ENCODE measurements at places on chromosomes 11 and 22.

DNA sequence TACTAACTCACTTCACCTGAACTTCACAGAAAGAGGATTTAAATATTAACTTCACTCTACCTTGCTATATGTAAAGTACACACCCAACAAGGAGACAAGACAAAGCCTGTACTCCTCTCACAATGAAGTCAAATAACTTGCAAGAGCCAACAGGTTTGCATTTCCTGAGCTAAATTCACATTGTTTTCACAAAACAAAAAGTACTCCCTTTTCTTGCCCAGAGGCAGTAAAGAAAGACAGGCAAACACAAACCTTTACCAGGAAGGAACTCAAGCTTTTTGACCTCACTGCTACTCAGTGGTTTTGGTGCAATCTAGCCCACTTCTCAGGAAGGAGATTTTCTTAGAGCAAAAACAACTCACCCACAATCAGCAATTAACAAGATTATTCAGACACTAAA, 15.7 kb downstream of the USP28 start:
- no peak for DNase-seq

DNA sequence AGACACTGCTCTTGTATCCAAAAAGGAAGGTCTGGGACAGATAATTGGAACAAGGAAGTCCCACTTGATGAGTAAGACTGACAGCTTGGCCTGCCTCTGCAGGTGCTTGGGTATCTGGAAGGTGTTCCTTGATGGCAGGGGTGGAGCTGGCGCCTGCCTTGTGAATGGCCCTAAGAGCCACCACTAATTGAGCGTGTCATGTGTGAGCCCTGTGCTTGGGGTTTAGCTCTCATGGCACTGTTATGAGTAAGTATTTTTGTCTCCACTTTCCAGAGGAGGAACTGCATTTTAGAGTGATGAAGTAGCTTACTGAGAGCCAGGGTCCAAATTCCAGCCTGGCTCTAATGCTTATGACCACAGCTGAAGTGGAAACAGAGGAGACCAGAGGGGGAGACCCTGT, 71.2 kb upstream of the NECTIN1 start:
- peak; percentile 27 for DNase-seq

GRCh38 chr11:30683176-30683575, 97.0 kb upstream of the MPPED2 start:
- no peak for DNase-seq

- DNase-seq = no peak
These were observed 32.0 kb downstream of the CD82 start for GRCh38 chr11:44597358-44598012.

- DNase-seq = no peak
These were observed 1.6 kb upstream of the MSANTD2 start for GRCh38 chr11:124801636-124802312.

- DNase-seq = peak; percentile 51
These were observed 191.9 kb downstream of the SWAP70 start for GRCh38 chr11:9855579-9856287.

GRCh38 chr22:32042924-32043323, at the start of gene SLC5A1:
Gene SLC5A1, plus strand, starts transcription at chr22:32043261. Its CDS starts 21 bp downstream, at chr22:32043282.
- DNase-seq = peak; percentile 33

DNA sequence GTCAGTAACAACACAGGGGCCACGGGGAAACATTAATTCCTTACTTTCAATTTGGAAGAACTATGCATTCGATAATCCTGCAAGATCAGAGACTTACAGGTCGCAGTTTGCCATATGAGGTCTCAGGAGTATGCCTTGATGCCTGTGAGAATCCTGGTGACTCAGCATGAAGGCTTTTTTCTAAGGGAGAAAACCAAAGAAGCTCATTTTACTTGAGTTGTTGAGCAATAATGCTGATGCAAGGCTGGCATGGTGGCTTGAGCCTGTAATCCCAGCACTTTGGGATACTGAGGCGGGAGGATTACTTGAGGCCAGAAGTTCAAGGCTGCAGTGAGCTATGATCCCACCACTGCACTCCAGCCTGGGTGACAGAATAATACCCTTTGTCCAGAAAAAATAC, 26.6 kb downstream of the ATG16L2 start:
- peak; percentile 16 for DNase-seq

GRCh38 chr11:68881320-68881719, 22.3 kb downstream of the MRPL21 start:
- DNase-seq = no peak

GRCh38 chr11:88040148-88040496, 135.1 kb downstream of the RAB38 start:
- no peak for DNase-seq

DNA sequence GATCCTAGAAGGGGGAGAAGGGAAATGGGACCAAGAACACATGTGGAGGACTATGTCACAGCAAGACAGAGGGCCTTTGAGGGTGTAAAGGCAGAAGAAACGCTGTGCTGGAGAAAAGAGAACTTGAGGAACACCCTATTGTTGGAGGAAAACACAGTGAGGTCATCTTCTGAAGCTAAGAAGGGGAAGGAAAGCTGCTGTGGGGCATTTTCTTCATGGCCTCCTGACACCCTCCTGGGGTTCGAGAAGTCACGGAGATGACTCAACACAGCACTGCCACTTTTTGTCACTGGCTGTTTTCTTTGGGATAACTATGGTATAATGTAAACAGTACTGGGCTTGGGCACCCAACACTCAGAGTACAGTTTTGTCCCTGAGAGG, 492.6 kb upstream of the CADM1 start:
- no peak for DNase-seq

GRCh38 chr11:101436511-101437142, 147.2 kb downstream of the TRPC6 start:
- DNase-seq = peak; percentile 39

DNA sequence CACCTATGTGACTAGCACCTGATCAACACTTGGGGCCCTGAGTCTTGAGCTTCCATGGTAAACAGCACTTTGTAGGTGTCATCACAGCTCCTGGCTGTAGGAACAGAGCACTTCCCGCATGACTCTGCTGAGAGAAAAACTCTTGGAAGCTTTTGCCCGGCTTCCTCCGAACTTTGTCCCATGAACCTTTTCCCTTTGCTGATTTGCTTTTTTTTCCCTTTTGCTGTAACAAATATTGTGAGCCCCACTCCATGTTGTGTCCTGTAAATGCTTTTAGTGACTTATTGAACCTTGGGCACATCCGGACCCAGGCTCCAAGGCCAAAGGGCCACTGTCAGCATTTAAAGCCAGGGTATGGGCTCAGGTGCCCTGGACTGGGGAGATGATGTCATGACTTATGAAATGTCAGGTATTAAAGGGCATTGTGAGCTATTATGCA, 391.1 kb downstream of the TENM4 start:
- DNase-seq = no peak
